GM23248 (cell line): ENCODE measurements at places on chromosomes 2 and 18.

DNA sequence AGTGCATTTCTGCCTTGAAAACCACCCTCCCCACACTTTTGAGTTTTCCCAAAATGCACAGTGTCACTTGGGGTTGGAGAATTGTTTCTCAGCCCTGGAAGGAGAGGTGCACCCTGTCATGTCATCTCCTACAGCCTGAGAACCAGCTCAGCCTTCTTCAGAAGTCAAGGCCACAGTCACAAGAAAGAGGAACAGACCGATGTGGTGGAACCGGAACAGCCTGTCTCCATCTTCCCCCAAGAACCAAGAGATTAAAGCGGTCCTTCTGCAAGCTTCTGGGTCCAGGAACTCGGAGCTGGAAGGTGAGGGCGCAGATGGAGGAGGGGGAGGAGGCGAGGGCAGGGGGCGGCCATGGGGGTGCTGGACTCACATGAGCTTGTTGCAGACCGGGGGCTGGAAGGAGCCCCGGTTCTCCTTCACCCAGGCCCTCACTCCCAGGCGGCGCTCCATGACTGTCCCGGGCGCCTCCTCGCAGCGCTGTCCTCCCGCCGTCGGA lies 248 bp downstream of the HAAO start:
- no peaks in the 10 kb centered on the region for H3K4me1 ChIP-seq
- peak overlapping the region; percentile 65 for H3K4me3 ChIP-seq
- peak; percentile 48 for DNase-seq
- no peaks in the 10 kb centered on the region for H3K36me3 ChIP-seq
- no peak overlapping the region for H3K27ac ChIP-seq

GRCh38 chr2:74414441-74414840 lies 7.0 kb downstream of the C2orf81 start:
- H3K27me3 ChIP-seq, result no peaks in the 10 kb centered on the region
- H3K4me1 ChIP-seq, result peaks cover 7% of the 10 kb centered on the region; the same call in 1 of the 2 replicates
- H3K27ac ChIP-seq, result no peak overlapping the region
- H3K4me3 ChIP-seq, result peak overlapping the region; percentile 71

DNA sequence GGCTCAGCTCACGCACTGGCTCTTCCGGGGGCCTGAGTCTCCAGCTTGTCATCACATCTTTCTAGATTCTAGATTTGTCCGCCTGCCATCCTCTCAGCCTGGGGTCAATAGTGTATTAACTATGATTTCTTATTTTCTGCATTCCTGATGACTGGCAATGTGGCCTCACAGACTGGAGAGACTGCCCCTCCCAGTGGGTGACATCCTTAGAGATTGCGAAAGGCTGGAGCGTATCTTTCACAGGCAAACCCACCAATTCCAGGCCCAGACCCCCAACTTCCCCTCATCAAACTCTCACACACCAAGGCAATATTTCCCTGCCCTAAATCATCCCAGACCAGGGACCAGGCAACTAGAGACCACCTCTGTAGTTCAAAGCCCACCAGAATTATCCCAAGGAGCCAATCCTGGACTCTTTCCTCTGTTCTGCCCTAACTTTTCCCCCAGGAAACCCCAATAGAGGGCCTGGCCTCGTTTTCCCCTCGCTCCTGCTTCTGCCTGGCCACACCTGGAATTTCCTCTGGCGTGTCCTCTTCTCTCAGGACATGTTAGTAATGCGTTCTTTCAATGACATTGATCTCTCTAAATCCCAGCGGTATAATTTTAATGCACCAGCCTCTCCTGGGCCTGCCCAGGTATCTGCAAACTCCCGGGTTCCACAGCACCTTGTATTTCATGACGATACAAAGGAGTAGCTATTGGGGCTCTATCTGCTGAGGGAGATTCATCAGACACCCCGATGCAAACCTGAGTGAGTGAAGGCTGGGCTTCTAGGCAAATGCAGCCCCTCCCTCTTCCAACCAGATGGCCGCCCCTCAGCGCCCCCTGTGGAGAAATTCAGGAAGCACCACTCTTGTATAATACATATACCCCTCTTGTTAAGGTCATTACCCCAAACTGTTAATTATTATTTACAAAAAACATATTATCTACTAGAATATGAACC lies 2.4 kb upstream of the KCNF1 start:
- no peak overlapping the region for H3K4me3 ChIP-seq
- DNase-seq, result no peak
- peaks cover 5% of the 10 kb centered on the region for H3K27me3 ChIP-seq
- H3K36me3 ChIP-seq, result no peaks in the 10 kb centered on the region

DNA sequence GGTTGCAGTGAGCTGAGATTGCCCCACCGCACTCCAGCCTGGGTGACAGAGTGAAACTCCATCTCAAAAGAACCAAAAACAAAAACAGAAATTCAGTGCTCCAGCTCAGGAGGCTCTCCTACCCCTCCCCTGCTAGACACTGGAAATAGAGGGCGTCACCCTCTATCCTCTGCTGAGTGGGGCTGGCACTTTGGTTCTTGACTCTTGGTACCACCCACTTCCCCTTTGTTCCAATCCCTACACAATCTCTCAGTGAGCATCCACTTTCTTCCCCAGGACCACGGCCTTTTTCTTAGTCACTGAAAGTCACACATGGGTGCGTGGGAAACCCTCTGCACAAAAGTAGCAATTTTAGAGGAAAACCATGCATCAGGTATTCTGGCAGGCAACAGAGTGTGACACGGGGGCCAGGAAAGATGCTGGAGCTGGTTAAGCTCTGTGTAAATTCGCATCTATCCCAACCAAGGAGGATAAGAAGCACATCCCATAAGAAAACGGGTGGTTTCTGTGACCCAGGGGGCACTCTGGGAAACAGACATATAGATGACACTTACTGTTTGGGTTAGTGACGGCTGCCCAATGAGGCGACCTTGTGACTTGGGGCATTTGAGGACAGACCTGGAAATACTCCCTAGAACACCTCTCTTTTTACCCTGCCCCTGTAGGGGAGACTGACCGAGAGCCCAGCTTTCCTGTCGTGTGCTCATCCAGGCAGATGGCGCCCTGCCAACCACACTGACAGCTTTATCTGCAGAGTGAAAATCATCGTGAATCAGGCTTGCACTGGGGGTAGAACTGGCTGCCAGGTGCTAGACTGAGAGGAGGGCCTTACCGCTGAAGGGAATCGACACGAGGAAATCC lies 7.7 kb downstream of the HJURP start:
- no peaks in the 10 kb centered on the region for H3K27me3 ChIP-seq
- H3K4me3 ChIP-seq, result no peak overlapping the region
- peaks cover 6% of the 10 kb centered on the region; the same call in 1 of the 2 replicates for H3K36me3 ChIP-seq
- no peak for DNase-seq
- no peaks in the 10 kb centered on the region for H3K4me1 ChIP-seq
- H3K27ac ChIP-seq, result no peak overlapping the region

GRCh38 chr2:185291035-185291647 lies 447.5 kb upstream of the FSIP2 start:
- DNase-seq, result peak; percentile 62
- no peaks in the 10 kb centered on the region for H3K27me3 ChIP-seq
- no peaks in the 10 kb centered on the region for H3K4me1 ChIP-seq
- H3K4me3 ChIP-seq, result no peak overlapping the region

- no peaks in the 10 kb centered on the region for H3K4me1 ChIP-seq
- H3K27me3 ChIP-seq, result no peaks in the 10 kb centered on the region
- no peak overlapping the region for H3K4me3 ChIP-seq
- DNase-seq, result no peak
These were observed 256.6 kb downstream of the CYRIA start for GRCh38 chr2:16409006-16409390.

- no peaks in the 10 kb centered on the region for H3K36me3 ChIP-seq
- peaks cover 10% of the 10 kb centered on the region for H3K27me3 ChIP-seq
- H3K4me3 ChIP-seq, result no peak overlapping the region
- H3K27ac ChIP-seq, result no peak overlapping the region
- H3K4me1 ChIP-seq, result no peaks in the 10 kb centered on the region
These were observed 29.3 kb upstream of the FOXI3 start for GRCh38 chr2:88481691-88482336.

- no peak overlapping the region for H3K27ac ChIP-seq
- DNase-seq, result no peak
- H3K4me3 ChIP-seq, result no peak overlapping the region
- H3K27me3 ChIP-seq, result peaks cover 11% of the 10 kb centered on the region; the same call in 1 of the 2 replicates
- no peaks in the 10 kb centered on the region for H3K4me1 ChIP-seq
These were observed 16.7 kb upstream of the CELF4 start for GRCh38 chr18:37582261-37582660.

DNA sequence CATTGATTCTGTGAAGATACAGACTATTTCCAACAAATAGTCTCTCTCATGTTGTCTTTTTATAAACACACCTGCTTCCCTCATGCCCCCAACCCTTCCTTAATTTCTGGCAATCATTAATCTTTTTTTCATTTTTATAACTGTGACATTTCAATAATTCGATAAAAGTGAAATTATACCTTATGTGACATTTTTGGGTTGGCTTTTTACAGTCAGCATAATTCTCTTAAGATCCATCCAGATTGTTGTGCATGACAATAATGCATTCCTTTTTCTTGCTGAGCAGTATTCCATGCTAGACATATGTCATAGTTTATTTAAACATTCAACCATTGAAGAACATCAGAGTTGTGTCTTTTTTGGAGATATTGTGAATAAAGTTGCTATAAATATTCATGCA lies 541.8 kb upstream of the VRK2 start:
- no peaks in the 10 kb centered on the region for H3K4me1 ChIP-seq
- no peak overlapping the region for H3K27ac ChIP-seq
- DNase-seq, result no peak
- no peaks in the 10 kb centered on the region; the same call in 1 of the 2 replicates for H3K27me3 ChIP-seq
- no peak overlapping the region for H3K4me3 ChIP-seq

DNA sequence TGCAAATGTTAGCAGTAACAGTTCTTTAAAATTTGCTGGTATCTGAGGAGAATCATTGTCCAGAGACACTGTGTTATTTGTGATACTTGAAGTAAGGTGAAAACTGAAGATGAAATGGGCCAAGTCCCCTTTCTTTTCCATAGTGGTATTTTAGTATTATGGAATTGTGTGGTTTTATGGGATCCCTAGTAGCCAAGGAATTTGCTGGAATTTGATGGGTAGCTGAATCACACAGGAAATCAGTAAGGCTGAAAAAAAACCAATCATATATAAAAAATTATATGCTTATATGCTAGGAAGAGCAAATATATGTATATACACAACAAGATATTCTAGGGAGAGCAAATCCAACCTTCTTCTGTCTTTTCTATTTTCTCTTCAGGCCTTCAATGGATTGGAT lies 54.2 kb upstream of the TACR1 start:
- no peak overlapping the region for H3K4me3 ChIP-seq
- no peak overlapping the region for H3K27ac ChIP-seq
- 0 out of 2 replicates have a peak, but pooled peaks cover 7% of the 10 kb centered on the region for H3K4me1 ChIP-seq
- H3K27me3 ChIP-seq, result no peaks in the 10 kb centered on the region
- H3K36me3 ChIP-seq, result no peaks in the 10 kb centered on the region

- DNase-seq, result no peak
- H3K36me3 ChIP-seq, result no peaks in the 10 kb centered on the region
- H3K27ac ChIP-seq, result no peak overlapping the region
- no peak overlapping the region for H3K4me3 ChIP-seq
- H3K4me1 ChIP-seq, result no peaks in the 10 kb centered on the region
- no peaks in the 10 kb centered on the region for H3K27me3 ChIP-seq
These were observed 20.2 kb downstream of the DAW1 start for GRCh38 chr2:227891673-227892072.

GRCh38 chr18:59744271-59744721 lies 47.1 kb upstream of the CCBE1 start:
- DNase-seq, result peak; percentile 95
- H3K27me3 ChIP-seq, result no peaks in the 10 kb centered on the region
- H3K27ac ChIP-seq, result peak overlapping the region; percentile 87
- H3K4me3 ChIP-seq, result no peak overlapping the region

DNA sequence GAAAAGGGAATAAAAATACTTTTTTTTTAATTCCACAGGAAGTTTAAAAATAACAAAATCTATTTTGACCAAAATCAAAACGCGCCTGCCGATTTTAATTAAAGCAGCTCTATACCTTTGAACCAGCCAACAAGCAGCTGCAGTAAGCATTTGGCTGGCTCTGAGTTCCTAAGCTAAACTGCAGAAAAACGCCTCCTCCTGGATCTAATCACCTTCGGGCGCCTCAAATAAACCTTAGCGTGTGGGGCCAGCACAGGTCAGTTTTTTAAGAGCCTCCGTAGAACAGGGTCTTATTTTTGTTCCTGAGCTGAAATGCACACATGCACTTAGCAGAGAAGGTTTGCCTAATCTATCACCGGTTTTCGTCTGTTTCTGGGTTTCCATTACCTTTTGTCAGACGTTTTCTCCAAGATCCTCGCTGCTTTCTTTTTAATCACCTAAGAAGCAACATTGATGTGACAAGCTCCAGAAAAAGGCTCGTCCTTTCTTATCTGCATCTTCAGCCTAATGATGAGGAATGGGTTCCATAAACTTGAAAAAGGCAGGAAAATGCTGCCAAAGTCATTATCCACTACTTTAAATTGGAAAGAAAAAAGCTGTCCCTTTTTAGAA lies 64.7 kb upstream of the HNRNPA3 start:
- DNase-seq, result no peak
- no peaks in the 10 kb centered on the region for H3K27me3 ChIP-seq
- H3K27ac ChIP-seq, result no peak overlapping the region
- H3K4me3 ChIP-seq, result no peak overlapping the region

DNA sequence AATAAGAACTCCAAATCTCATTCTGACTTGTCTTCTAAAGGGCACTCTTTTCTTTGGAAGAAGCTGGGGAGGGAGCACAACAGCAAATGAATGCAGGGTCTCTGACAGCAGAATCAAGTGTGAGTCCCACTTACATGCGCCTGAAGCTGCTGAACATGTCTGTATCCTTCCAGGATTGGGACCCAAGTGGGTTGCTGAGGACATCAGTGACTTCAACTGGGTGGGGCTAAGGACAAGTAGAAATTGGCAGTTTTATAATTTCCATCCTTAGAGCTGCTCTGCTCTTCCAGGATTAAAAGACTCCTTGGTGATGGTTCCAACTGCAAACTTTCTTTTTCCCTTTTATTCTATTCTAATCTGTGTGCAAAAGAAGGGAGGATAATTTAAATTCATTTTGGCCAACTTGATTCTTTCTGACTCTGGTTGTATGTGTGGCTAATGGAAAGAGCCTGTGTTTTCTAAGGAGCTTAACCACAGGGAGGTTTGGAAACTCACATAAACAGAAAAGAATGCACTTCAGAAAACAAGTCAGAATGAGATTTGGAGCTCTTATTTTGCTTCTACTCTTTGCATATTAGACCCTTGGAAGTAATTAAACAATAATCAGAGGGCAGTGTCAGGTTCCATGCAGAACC lies 20.6 kb downstream of the ANTXR1 start:
- no peaks in the 10 kb centered on the region for H3K36me3 ChIP-seq
- no peaks in the 10 kb centered on the region for H3K27me3 ChIP-seq
- H3K4me3 ChIP-seq, result no peak overlapping the region

DNA sequence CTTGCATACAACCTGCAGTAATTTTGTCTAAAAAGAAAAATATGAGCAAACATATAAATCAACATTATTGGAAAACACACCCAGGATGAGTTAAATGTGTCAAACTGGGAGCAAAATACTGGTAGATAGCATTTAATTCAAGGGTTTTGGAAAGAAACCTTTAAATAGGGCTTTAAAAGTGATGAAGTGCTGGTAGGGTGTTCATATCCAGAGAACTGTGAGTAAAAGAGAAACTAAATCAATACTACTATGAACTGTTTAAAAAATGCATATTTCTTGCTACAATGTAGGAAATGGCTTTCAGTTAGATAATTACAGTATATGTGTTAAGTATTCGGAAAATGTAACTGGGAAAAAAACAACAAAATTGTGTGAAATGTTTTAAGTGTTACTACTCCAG lies 117.8 kb downstream of the ATAD2B start:
- H3K27ac ChIP-seq, result no peak overlapping the region
- DNase-seq, result no peak
- peaks cover 3% of the 10 kb centered on the region; the same call in 1 of the 2 replicates for H3K4me1 ChIP-seq
- H3K27me3 ChIP-seq, result no peaks in the 10 kb centered on the region
- no peak overlapping the region for H3K4me3 ChIP-seq

- H3K27ac ChIP-seq, result no peak overlapping the region
- no peaks in the 10 kb centered on the region for H3K36me3 ChIP-seq
- H3K4me1 ChIP-seq, result peaks cover 9% of the 10 kb centered on the region; the same call in 1 of the 2 replicates
- H3K4me3 ChIP-seq, result no peak overlapping the region
- peak; percentile 69 for DNase-seq
These were observed 860.6 kb upstream of the ZEB2 start for GRCh38 chr2:145380436-145381017.
